NCI-H1105 treated with DMSO at 0.1 percent for 48 hours (cell line): ENCODE measurements at places on chromosomes 3 and 15.

DNA sequence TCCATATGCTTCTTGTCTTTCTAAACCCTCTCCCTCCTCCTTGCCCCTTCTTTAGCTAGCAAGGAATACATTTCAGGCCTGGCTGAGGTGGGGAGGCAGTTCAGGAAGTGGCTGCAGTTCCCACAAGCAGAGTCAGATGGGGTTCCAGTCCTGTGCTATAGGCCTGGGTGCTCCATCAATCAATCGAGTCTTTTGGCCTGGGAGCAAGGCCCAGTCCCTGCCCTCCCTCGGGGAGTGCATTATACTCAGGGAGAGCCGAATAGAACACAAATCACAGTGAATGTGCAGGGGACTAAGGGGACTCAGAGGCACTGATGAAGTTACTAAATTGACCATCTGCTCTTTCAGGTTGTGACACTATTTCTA is 58.0 kb upstream of the HERC1 start:
- DNase-seq: no peak

DNA sequence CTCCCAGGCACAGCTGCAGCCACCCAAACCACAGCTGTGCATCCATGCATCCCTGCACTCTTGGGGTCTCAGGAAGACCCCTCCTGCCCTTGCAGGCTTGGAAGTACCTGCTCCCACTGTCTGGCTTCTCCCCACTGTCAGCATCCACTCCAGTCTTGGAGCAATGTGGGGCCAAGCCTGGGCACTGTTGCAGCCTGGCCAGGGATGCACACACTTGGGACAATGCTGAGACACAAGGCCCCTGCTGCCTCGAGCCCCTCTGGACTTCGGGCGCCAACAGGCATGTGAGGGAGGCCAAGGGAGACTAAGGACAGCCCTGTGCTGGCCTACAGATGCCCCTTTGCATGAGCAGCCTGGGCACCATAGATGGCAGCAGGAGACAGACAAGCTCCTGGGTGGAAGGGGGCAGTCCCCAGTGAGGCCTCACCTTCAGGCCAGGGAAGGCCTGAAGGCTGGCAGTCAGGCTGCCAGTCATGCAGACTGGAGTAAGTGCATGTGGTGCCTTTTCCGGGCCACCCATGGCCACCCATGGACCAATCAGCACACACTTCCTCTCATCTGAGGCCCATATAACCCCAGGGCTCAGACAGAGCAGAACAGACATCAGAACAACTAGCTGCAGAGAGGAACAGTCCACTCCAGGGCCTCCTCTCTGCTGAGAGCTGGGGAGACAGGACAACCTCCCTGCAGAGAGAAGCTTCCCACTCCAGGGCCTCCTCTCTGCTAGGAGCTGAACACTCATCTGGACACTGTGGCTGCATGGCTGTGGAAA is 219.0 kb downstream of the VGLL3 start:
- DNase-seq: no peak

GRCh38 chr15:66862111-66862939 is 160.3 kb downstream of the SMAD6 start:
- DNase-seq: no peak

GRCh38 chr3:164326714-164327113 is 751.6 kb downstream of the SI start:
- DNase-seq: no peak

DNA sequence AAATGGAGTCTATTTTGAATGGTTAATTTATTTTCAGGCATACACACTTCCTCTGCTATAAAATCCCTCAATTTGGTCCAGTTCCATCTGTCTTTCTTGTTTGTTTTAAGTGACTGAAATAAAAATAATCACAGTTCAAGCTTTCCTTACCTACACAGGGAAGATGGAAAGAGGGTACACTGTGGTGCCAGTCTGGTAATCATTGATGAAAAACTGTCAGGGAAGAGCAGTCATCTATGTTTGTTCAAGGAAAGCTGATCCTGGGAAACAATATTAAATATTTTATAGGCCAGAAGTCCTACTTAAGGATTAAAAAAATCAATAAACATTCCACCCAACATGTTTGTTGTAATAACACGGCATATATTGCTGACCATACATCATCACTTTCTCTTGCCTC is 115.2 kb upstream of the KCNMB2 start:
- peak; percentile 53 for DNase-seq

- no peak for DNase-seq
Measured at GRCh38 chr3:61449327-61450040, 111.9 kb upstream of the PTPRG start.

DNA sequence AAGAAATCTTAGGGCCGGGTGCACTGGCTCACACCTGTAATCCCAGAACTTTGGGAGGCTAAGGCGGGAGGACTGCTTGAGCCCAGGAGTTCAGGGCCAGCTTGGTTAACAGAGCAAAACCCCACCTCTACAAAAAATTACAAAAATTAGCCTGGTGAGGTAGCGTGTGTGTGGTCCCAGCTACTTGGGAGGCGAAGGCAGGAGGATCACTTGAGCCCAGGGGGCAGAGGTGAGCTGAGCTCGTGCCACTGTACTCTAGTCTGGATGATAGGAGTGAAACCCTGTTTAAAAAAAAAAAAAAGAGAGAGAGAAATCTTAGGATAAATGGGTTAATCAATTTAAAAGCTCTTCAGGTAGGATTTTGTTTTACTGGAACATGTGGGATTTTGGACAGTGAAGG is 31.2 kb upstream of the DUT start:
- no peak for DNase-seq

DNA sequence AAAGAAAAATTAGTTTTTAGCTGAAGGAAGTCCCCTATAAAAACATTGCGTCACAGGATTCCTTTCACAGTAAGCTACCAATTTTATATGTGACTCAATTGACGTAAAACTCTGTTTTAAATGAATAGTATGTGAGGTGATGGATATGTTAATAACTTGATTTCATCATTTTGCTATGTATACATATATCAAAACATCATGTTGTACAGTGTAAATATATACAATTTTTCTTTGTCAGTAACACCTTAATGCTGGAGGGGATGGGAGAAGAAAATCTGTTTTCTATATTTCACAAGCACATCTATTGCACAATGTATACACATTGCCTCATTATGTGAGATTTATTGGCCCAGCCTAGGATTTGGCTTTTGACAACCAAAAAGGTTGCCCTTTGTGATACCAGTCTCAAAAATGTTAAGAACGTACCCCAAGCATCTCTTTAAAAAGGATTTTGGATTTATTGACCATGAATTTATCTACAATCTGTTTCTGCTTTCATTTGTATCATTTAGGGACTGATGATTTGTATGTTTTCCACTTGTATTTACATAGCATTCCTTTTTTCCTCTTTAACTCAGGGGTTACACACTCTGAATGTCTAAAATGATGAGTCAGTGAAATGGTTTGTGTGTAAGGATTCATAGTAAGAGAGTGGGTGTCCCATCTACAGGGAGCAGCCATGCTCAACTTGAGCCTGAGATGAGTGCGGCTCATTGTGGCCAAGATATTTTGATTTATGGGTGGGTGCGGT is 62.6 kb downstream of the CRTC3 start:
- DNase-seq: no peak

DNA sequence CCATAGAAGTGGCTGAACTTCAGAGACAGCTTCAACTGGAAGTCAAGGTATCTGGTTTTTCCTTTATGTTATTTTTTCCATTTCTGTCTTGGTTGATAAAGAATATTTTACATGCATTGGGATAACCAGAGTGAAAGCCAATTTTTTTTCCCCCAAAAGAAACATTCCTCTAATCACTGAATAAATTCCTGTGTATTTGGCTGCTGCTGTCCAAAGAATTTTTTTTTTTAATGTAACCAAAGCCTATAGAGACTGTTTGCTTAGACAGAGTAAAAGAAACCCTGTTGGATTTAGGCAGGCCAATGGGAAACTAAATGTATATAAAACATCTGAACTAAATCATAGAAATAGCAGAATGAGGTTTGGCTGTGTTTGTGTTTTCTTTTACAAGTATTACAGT is 75.2 kb downstream of the CGNL1 start:
- DNase-seq: no peak

DNA sequence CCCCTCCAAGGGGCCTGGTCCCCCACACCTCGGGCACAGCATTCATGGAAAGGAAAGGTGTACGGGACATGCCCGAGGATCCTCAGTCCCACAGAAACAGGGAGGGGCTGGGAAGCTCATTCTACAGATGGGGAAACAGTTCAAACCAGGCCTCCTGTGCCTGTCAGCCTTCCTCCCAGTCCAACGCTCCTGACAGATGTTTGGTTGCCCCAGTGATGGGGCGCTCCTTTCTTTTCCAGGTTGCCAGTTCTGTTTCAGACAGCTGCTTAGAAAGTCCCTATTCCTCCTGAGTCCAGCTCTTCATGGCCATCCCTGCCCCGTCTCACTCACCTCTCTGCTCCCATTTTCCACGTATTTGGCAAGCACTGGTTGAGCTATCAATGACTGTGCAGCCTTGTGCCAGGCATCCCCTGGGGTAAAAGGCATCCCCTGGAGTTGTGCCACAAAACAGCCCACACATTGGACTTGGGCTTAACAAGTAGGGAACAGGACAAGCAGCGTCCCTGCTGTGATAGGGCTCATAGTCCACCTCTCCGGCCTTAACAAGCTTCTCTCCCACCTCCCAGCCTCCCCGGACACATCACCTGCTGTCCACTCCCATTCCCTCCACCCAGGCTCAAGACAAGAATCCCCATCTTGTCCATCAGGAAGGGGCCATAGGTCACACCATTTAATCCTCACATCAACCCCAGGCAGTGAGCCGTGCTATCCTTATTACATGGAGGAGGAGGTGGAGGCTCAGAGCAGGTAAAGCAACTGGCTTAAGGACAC is 6.6 kb downstream of the OXTR start:
- DNase-seq: no peak

DNA sequence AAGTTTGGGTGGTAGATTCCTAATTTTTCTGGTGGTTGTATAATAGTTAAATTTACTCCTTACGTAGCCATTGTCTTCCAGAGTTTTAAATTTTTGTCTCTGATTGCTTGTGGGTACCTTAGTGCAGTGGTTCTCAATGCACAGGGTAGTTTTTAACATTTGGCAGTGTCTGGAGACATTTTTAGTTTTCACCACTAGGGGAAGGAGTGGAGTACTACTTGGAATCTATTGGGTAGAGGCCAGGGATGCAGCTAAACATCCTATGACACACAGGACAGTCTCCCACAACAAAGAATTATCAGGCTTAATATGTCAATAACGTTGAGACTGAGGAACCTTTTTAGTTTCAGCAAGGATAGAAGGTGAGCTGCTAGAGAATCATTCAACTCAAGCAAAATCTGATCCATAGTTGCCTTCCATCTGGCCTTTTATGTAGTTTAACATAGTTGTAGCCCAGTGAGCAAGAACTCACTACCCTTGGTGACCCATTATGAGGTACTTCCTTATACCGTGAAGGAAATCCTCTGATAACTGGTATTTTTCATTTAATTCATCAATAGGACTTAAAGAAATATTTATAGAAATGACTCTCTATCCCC is 8.6 kb upstream of the STX19 start:
- no peak for DNase-seq

DNA sequence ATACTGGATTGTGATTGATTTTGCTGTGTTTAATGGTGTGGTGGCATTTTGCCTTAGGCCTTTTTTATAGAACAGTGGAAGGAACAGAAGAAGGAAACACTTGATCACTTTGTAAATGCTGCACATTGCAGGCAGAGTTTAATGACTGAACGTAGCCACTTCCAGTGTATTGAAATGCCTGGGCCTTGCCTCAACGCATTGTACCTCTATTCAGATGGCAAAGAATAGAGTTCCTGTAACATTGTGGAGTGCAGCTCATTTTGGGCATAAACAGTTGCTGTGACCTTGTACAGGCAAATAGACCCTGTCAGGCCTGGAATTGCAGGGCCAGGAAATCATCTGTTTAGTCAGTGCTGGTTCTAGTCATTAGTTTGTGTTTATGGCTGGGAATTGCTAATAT is 225.0 kb downstream of the EPHA3 start:
- DNase-seq: no peak

- DNase-seq: no peak
Measured at GRCh38 chr3:72593881-72594397, 254.3 kb downstream of the SHQ1 start.

- DNase-seq: no peak
Measured at GRCh38 chr15:49380912-49381311, 42.1 kb upstream of the FGF7 start.

GRCh38 chr3:98655666-98656065 is 62.3 kb upstream of the CPOX start:
- DNase-seq: no peak

- peak; percentile 54 for DNase-seq
Measured at GRCh38 chr3:156218353-156218744, 98.0 kb downstream of the KCNAB1 start.

DNA sequence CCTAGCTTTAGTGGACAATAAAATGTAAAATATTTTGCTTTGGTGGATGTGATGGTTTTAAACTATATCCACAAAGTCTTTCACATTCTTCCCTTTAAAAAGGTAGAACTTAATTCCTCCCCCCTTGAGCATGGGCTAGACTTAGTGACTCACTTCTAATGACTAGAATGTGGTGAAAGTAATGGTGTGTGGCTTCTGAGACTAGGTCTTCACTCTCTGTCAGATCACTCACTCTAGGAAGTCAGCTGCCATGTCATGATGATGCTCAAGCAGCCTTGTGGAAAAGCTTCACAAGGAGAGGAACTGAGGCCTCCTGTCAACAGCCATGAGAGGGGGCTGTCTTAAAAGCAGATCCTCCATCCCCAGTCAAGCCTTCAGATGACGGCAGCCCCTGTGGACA is 4.2 kb downstream of the LRRC2 start:
- DNase-seq: no peak

DNA sequence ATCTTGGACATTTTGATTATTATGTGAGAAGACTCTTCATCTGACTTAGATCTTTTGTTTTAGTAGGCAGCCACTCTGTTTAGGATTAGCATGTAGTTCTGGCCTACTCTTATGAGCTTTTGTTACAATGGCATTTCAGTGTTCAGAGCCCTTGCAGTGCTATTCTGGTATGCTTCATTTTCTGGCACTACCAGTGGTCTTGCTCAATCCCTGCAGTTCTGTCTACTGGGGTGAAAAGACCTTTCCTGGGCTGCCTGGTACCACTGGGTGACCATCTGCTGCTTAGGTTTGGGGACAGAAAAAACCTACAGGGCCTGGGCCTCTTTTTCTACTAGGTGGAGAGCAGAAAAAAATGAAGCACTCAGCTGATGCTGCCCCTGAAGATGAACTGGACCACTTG is 42.5 kb downstream of the IL16 start:
- no peak for DNase-seq

- no peak for DNase-seq
Measured at GRCh38 chr3:167662919-167663400, 9.2 kb upstream of the WDR49 start.

DNA sequence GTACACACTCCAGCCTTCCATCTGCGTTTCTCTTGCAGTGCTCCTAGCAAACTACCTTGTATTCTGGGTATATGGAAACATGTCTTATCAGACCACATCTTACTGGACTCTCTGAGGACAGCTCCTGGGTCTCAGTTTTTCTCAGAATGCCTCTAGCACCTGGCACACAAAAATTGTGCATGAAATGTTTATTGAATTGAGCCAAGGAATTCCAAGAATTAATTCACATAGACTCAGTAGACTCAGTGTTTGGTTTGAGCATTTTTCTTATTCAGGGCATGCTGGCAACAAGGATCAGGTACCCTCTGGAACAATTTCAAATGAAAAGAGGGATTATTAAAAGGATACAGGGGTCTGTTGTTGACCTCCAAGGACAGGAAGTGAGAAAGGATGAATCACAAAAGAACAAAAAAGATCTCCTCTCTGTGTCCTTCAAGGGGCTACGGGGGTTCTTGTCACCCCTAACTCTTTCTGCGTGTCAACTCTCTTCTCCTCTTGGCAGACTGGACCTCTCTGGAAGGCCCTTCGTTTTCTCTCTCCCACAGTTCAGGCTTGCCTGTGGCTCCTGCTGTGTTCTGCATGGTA is 270.0 kb upstream of the HES1 start:
- no peak for DNase-seq
